ENCODE measurements at places on chromosomes 2 and 18.

- DNase-seq, result no peak
These were observed 32.4 kb upstream of the RBBP8 start for GRCh38 chr18:22900558-22901238.

DNA sequence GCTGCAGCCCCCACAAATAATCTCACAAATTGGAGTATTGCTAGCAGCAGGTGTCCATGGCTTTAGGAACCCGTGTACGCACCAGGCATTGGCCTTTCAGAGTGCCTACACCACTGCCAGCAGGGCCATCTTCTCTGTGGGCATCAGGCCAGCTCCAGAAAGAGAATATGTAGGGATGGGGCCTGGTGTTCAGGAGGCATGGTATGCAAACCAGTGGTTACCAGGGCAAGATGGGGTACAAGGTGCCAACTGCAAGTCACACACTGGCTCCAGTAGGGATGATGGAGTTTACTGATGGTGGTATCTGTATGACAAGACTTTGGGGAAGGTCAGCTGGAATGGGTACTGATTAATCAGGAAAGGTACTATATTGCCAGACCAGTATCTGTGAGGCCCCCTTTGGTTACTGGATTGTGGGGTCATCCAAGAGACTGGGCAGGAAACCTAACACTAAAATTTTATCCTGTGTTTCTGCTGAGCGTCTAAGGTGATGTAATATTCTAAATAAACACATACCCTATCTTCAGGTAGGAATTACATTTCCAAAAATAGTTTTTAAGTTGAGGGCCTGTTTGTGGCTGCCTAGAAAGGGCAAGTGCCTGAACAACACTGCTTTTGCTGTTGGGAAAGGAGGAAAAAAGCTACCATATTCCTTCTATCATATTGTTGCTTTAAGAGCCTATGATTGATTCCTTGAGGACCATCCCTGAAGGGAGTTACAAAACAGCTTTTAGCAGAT, 9.0 kb downstream of the CNOT9 start:
- DNase-seq, result no peak

DNA sequence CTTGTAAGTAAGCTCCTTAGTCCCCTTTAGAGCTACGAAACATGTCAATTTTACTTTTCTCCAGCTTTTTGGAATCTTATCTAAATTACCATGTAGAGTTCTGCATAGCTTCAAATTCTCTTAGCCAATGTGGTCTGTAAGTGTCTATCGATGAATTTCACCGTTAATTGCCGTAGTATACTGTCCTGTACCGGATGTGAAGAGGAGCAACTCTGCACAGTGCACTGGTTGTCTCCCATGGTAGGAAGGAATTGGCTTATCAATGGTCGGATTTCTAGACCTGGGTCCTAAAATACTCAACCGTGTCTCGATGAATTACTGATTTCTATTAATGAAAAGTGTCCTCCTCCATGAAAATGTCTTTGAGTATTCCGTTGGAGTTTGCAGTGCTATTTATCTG, 1.9 kb downstream of the NOP58 start:
- no peak for DNase-seq

- DNase-seq, result no peak
These were observed 63.0 kb upstream of the DSC1 start for GRCh38 chr18:31225668-31226067.

DNA sequence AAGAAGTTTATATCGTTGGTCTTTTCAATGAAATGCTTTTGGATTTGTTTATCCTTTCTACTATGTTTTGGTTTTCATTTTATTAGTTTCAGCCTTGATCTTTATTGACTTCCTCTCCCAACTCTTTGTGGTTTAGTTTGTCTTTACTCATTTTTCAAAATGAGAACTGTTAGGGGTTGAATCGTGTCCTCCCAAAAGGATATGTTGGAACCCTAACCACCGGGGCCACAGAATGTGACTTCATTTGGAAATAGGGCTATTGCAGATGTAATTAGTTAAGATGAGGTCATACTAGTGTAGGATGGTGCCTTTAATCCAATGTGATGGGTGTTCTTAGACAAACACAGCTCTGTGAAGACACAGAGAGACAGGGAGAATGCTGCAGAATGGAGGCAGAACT, 60.4 kb upstream of the IL1R2 start:
- DNase-seq, result no peak

DNA sequence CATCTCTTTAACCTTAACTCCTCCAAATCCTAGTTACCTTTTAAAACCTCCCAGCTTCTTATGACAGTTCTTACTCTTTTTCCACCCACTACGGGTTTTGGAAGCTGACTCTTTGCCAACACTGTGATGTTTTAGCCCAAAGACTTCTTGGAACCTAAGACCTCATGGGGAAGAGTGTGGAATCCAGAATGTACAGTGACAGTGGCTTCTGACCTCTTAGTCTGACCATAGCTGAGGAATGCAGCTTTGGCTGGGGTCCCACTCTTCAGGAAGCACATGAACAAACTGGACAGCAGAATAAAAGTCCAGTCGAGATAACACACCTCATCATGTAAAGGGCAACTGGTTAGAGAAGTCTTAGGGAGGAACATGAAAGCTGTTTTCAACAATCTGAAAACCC, 161.1 kb upstream of the PKDCC start:
- DNase-seq, result no peak

- no peak for DNase-seq
These were observed 4.3 kb downstream of the HSPE1 start for GRCh38 chr2:197504512-197504911.

DNA sequence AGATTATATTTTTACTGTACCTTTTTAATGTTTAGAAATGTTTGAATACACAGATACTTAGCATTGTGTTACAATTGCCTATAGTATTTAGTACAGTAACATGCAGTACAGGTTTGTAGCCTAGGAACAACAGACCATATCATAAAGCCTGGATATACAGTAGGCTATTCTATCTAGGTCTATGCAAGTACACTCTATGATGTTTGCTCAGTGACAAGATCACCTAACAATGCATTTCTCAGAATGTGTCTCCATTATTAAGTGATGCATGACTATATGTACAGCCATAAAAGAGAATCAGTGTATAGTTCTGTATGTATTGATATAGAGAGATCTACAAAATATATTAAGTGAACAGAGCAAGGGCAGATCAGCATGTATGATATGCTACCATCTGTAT, 616.4 kb downstream of the XIRP2 start:
- DNase-seq, result no peak

DNA sequence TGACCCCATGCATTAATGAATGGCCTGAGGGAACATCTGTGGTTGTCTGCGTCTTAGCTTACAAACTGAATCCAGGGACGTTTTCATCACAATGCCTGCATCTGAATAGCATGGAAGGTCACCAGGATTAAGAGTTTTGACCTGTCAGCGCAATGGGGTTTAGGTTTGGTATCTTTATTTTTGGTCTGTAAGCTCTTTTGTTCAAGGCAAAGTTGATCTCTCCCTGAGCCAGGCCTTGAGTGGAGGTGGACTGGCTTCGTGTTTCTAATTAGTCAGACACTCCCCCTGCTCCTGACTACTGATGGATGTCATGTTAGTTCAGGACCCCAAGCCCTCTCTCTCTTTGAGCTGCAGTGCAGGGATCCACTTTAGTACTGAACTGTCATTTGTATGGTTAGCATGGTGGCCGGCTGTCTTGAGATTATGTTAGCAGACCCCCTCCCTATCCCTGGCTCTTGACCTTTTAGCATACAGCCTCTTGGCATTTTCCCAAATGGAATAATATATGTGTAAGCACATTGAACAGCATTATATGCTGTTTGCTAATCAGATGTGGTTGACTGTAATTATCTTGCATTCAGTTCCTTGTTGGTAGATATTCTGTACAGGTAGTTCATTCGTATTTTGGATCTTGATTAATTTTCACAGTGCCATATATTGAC, 59.2 kb downstream of the LYPD6 start:
- no peak for DNase-seq

DNA sequence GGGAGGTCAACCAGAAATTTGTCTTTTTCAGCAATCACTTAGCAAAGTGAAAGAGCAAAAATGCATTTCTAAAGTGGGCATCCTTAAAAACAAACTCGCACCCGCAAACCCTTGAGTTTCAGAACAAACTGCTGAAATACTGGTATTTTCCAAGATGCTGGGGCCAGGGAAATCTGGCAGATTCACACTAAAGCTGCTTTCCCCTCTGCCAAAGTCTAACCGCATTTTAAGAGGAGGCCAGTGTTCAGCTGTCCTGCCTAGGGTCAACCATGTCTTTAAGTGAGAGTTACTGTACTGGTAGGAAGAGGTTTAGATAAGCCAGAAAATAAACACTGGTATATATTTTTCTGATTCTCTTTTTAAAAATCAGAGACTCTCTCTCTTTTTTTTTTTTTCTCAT, 55.9 kb downstream of the ACVR1 start:
- no peak for DNase-seq

GRCh38 chr2:231001921-231002320, 6.0 kb downstream of the SPATA3 start:
- no peak for DNase-seq

DNA sequence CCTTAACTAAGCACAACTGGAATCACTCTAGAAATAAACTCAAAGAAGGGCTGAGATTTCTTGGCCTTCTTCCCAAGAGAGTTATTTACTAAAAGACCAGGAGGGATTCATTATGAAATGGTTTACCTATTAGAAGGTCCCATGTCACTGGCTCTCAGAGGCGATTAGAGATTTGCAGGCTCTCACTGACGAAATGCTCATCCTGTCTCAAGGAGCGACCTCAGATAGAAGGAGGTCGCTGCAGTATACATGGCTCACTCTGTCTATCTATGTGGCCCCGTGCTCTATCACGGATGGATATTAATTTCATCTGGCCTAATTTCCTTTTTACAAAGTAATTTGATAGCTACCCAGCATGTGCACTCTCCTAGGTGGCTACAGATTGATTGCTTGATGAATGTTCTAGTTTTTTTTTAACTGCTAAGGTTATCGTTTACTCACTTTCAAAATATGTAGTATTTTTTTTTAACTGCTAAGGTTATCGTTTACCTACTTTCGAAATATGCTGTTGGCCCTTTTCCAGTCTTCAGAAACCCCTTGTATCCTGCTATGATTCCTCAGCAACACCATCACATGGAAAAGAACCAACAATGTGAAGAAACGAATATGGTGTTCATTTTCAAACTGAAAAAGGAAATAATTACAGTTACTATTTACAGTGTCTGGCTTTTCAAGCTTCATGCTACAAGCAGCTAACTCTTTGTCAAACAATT, 9.1 kb downstream of the SMIM21 start:
- DNase-seq, result no peak
